ENCODE measurements at places on chromosomes 16 and 17. TPM values are rescaled to one million over a fixed set of nuclear protein-coding genes. Genes with fewer than 3 reads are reported as not detected.

GRCh38 chr16:61366006-61366405, 670.2 kb downstream of the CDH8 start:
- DNase-seq = no peak

RNF222 gene
- total RNA-seq = not detected

DNA sequence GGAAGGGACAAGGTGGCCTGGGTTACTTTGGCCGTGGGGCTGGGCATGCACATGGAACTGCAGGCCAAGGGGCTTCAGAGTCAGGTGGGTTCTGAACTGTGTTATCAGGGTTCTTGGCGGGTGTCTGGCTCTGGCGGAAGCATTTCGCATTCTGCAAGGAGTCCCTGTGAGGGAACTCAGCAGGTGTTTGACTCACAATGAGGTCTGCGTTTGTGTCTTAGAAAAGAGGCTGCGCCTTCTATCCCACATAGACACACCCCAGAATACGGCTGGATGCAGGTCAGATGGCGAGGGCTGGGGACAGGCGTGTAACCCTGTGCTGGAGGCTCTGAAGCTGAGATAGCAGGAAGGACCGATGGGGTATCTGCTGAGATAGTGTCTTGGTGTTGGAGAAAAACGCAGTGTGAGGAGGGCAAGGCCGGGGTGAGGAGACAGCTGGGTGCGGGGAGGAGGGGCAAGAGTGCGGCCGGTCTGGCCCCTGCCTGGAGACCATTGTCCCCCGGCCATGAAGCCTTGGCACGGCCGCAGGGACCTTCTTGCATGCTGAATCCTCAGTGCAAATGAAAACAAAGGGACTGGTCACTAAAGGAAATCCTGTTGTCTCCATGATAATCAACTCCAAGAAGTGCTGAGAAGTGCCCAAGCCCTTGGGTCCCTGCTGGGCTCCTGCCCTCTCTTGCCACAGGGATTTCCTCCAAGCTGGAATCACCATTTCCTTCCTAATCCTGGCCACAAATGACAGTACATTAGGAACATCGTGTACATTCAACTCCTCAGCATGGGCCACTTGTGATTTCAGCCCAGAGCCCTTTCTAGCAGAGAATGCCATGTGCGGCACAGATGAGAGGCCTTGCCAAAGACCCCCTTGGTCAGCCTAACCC, 22.8 kb upstream of the MTSS2 start:
- no peak for DNase-seq

DNA sequence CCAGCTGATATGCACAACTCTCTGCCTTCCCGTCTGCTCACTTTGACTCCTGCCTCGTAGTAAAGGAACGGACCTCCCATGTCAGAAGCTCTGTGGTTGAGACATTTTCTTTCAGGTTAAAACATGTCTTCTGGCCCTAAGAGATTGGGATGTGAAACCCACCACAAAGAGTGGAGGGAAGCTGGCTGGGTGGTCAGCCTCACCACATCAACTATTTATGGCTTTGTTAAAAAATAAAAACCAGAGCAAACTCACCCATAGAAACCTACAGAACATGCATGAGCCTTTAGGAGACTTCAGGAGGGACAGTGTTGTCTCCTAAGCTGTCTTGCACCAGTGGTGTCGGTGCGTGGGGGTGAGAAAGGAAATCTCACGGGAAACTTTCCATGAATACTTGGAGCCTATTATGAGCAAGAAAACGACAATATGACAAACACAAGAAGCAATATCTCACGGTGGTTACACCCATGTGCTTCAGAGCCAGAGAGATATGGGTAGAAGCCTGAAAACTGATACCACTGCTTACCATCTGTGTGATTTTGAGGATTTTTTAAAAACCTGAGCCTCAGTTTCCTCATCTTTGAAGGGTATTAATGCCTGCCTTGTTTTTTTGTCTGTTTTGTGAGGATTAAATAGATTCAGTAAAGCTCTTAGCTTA, 61.7 kb upstream of the XYLT1 start:
- DNase-seq = no peak

DNA sequence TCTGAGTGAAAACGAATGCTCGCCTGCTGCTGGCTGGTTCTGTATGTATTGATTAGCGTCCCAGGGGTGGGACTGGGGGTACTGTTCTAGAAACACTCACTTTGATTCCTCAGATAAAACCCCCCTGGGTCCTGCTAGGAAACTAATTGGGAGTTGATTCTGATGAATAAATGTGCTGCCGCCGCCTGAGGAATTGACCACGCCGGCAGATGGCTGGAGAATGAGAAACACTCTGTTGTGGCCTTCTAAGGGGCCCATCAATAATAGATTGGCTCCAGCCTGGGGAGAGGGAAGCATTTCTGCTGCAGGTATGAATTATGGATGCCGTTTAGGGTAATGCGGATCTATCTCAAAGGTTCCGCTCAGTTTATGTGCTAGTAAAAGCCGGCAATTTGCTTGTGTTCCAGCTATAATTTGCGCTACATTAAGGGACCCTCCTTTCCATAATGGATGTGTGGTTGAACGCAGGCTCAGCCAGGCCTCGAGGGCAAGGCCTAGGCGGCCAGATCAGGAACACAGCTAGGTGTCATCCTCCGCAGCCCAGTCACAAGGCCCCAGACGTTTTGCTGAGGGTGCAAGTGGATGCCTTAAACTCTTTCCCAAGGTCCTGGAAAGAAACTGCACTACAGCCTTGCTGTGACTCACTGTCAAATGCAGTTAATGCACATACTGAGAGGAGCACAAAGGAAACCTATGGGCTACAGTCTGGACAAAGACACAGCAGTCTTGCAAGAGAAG, 132.2 kb upstream of the HS3ST2 start:
- no peak for DNase-seq

DNA sequence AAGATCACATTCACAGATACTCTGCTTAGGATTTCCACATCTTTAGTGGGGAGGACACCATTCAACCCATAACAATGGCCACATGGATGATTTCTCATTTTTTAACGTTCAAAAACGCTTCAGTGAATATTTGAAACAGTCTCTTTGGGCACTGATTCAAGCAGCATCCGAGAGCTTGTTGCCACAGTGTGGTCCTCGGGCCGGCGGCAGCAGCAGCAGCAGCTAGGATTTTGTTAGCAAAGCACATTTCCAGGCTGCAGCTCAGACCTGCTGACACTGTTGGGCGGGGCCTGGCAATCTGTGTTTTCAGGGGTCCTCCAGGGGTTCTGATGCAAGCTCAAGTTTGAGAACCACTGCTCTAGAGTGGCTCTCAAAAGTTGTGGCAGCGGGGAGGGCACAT, 27.9 kb upstream of the CMIP start:
- DNase-seq = no peak

DNA sequence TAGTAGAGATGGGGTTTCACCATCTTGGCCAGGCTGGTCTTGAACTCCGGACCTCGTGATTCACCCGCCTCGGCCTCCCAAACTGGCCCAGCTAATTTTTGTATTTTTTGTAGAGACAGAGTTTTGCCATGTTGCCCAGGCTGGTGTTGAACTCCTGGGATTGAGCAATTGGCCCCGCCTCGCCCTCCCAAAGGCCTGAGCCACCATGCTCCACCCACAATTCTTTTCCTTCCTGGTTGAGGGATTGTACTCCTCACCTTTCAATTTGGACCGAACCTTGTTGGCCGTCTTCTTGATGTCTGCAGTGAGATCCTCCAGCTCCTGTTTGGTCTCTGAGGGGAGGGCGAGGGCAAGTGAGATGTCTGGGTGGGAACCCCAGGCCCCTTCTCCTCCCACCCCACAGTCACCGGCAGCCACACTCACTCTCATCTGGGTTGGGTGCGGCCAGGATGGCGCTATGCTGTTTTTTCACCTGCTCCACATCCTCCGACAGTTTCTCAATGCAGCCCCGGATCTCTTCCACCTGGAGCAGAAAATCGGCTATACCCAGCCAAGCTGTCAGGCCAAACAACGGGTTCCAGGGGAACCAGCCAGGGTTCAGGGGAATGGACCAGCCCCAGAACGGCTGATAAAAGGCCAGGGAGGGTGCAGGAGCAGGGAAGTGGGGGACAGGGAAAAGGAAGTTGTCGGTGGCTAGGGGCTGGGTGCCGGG, 9.6 kb downstream of the STX1B start:
- DNase-seq = no peak

DNA sequence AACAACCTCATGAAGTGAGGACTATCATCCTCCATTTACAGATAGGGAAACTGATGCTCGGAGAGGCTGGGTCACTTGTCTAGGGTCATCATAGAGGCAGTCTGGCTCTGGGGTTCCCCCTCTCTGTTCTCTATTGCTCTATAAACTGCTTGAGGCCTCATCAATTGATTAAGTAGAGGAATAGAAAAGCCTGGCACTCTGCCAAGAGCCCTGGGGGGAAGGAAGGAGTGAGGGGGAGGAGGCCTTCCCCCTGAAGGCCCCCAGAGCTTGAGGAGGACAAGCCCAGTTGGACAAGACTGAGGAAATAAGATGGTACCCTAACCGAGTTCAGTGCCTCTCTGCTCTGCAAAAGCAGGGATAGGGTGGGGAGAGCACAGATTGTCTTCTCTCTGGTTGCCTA, 21.0 kb downstream of the SDK2 start:
- DNase-seq = no peak

- no peak for DNase-seq
Measured at GRCh38 chr17:50432125-50432762, 6.2 kb downstream of the ACSF2 start.

ZNF385C gene
- not detected for total RNA-seq

WFIKKN2 gene
- total RNA-seq = 6.0 TPM

DNA sequence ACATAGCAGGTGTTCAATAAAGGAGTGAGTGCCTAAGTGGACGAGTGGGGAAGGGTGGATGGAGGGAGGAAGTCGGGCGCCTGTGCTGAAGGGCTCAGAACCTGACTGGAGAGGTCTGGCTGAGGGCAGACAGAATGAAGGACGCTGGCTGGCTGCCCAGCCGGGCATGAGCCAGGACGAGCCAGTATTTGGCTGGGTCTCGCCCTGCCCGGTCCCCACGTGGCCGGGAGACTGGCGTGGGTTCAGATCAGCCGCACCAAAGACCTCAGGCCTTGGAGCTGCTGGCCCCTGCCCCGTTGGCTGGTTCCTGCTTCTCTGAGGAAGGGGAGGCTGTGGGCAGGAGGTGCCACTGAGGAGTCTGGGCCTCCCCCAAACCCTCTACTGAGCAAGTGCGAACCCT, 79.8 kb downstream of the ENGASE start:
- no peak for DNase-seq

DNA sequence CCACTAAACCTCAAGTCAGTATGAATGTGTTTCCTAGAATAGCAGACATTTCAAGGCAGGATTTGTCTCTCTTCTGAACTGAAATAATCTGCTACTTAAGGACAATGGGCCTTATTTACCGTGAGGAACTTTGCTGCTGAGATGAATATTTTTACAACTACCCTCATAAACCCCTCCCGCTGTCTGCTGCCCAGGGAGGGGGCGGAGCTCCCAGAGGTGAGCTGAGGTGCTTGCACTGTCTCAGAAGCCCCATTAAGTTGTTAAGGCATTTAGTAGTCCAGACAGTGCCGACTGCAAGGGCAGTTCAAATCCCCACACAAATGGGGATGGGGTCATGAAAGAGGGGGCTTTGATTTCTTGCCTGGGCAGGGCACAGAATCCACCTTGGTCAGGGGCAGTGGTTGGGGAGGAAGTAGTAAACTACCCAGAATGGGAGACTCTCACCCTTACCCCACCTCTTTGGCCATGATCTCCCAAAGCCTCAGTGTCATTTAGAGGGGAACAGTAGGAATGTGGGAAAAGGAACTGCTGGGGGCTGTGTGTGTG, 19.2 kb downstream of the HNF1B start:
- DNase-seq = no peak
